ENCODE measurements at places on chromosomes 5 and 9.

- DNase-seq = no peak
Observed at GRCh38 chr5:75363726-75364495, 26.9 kb downstream of the HMGCR start.

DNA sequence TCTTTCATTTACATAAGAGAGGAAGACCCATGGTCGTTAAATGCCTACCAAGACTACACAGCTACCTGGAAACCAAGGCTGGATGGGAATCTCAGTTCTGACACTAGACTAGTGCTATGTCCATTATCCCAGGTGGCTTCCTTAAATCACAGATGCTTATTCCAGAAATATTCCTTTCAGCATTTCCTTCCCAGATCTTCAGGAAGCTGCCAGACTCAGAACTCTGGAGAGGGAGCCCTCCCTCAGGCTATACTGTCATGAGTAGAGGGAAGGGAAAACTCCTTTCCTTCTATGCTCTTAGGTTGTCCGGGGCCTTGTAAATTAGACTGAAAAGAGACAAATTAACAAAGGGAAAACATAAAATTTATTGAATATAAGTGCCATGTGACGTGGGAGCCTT, 20.8 kb downstream of the FREM1 start:
- no peak for DNase-seq

DNA sequence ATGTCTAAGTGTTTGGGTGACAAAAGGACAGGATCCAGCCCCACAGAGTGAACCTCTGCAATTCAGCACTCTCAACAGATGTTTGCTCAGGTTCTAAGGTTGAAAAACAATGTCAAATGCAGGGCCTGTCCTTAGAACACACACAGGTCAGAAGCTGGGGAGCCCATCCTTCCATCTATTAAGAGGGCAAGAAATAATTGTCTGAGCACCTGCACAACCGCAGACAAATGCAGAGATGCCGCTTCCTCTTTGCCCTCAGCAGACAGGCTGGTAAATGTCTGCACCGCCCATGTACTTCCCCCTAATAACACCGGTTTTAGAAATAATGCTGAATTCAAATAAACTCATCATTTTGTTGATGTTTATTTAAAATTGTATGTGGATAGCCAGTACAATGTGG, 414.5 kb upstream of the ADAMTS16 start:
- no peak for DNase-seq

DNA sequence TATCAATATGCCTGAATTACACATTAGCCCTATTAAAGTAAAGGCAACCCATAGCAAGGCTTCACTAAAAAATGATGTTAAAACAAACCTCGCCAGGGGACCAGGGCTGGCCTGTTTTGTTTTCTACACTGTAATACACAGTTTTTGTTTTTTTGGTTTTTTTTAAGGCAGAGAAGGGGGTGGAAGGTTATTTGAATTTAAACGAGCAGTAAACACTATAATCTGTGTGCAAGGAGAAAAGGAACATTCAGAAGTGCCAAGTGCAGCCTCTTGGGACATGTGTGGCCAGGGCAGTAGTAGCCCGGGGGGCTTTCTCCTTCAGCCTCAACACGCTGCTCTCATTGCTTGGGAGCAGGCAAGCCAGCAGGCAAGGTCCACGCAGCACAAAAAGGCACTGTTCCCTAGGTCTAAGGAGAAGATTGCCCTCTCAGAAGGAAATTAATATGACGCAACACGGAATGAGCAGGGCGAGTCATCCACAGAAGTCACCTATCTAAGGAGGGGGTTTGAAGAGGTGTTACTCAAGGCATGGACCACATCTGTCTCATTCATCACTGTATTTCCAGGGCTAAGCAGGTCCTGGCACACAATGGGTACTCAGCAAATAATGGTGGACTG, 16.2 kb downstream of the SIL1 start:
- no peak for DNase-seq

GRCh38 chr5:123976379-123977033, 464.5 kb downstream of the CSNK1G3 start:
- DNase-seq = no peak

DNA sequence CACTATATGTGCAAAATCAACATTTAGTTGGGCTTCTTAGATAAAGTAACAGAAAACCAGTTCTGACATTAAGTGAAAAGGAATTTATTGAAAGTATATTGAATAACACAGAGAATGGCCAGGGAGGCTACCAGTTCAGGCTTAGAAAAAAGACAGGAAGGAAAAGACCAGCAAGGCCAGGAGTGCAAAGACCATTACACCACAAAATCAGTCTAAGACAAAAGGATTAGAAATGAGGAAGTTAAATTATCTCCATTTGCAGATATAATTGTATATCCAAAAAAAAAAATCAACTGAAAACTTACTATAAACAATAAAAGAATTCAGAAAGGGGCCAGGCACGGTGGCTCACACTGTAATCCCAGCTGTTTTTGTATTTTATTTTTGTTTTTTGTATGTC, 4.8 kb upstream of the TEX10 start:
- no peak for DNase-seq

DNA sequence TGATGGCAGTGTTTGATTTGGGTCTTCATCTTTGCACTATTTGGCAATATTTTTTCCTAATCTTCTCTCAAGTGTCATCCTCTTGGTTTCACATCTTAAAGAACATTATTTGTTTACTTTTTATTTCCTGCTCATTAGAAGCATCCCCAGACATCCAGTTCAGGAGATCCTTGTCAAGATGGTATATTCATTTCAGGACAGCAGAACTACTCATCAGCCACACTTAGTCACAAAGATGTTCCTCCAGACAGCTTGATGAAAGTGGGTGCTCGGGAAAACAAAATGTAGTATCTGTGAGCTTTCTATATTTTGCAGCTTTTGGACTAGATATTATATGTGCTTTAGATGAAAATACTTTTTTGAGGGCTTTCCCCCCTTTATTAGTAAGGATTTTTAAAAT, 72.1 kb upstream of the SREK1 start:
- DNase-seq = no peak

- no peak for DNase-seq
Observed at GRCh38 chr9:89458768-89459496, 39.0 kb downstream of the SEMA4D start.

DNA sequence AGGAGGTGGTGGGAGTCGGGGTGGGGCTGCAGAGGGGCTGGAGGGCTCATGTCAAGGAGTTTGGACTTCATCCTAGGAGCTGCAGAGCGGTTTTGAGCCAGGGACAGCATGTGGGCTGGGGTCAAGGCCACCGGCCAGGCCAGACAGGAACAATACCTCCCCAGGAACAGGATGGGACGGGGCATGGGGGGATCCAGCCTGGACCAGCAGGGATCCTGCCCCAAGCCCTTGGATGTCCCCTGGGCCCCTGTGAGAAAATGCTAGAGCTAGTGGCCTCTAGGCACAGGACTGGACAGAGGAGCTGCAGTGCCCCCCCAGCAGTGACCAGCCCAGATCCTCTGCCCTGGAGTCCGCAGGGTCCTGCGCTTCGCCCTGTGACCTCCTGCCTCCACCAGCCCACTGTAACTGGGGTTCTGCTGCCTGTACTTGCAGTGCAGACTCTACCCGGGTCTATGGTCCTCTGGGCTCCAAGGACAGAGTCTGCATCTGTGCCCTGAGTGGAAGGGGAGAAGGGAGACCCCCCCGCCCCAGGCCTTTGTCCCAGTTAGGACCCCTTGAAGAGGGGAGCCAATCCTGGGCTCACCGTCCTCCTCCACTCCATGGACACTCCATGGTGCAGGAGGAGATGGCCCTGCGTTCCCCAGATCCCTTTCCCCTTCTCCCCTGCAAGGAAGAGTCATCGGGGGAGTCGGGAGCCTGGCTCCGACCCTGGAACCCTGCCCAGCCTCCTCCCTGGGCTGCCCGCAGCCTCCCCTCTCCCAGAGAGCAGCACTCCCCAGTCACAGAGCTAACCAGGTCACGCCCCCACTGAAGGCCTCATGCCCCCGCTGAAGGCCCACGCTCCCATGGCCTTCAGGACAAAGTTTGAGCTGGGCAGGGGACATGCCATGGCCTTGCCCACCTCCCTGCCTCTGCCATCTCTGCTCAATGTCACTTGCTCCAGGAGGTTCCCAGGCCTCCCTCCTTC, 3.0 kb upstream of the MXD3 start:
- no peak for DNase-seq

DNA sequence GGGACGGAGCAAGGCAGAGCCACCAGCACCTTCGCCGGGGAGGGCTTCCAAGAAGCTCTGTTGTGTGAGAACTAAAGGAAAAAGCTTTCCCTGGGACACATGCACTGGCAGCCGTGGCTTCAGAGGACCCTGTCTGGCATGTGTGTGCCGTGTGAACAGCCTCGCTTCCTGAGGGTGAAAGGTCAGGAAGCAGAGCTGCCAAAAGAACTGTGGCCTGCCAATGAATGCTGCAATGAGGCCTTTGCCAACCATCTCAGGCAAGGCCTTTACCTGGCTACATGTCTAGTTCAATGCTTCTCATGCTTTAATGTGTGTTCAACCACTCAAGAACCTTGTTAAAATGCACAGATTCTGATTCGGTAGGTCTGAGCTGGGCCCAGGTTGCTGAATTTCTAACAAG, 53.5 kb downstream of the NIPSNAP3B start:
- no peak for DNase-seq

- no peak for DNase-seq
Observed at GRCh38 chr9:110072597-110073355, 135.2 kb downstream of the C9orf152 start.

DNA sequence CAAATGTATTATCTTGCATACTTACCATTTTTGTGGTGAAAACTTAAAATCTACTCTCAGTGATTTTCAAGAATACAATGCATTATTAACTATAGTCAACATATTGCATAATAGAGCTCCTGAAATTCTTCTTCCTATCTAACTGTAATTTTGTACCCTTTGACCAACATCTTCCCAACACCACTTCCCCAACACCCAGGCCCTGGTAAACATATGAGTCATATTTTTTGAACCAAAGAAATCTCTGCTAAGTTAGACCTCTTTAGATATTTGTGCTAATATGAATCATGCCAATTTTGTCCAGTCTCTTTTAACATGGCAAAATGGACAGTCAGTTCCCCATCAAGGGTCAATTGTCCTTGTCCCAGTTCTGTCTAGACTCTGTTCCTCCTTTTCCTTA, 18.5 kb upstream of the RGS7BP start:
- DNase-seq = no peak

DNA sequence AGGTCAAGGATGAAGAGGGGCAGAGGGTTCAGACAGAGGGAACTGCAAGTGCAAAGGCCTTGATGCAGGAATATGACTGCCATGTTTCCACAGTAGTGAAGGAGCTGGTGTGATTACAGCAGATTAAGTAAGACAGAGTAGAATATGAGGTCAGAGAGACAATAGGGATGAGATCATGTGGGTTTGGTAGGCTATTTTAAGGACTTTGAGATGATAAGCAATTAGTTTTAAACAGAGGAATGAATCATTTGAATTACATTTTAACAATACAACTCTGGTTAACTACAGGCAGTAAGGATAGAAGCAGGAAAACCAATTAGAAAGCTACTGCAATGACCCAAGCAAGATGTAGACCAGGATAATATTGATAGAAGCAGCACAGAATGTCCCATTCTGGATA, 7.7 kb downstream of the CENPK start:
- no peak for DNase-seq

- no peak for DNase-seq
Observed at GRCh38 chr9:2461892-2462291, 159.7 kb upstream of the VLDLR start.

- no peak for DNase-seq
Observed at GRCh38 chr9:127794001-127794791, 8.4 kb downstream of the CDK9 start.

GRCh38 chr5:6484446-6484845, 35.8 kb downstream of the UBE2QL1 start:
- DNase-seq = no peak

DNA sequence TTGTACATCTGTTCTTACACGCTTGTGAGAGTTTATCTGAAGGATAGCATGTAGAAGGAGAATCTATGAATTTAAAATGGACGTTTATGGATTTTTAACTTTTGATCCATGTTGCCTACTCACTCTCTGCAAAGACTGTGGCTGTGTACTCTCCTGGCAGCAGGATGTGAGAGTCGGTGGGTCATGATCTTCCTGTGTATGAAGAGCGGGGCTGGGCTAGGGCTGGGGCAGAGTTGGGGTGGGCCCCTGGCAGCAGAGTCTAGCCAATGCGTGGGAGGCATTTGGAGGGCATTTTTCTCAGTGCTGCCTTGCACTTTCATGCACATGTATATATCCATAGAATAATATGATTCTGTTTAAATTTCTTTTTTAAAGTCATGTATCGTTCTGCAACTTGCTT, 24.0 kb upstream of the DAB2IP start:
- DNase-seq = no peak

GRCh38 chr5:170627271-170627670, 123.5 kb downstream of the KCNIP1 start:
- DNase-seq = no peak

DNA sequence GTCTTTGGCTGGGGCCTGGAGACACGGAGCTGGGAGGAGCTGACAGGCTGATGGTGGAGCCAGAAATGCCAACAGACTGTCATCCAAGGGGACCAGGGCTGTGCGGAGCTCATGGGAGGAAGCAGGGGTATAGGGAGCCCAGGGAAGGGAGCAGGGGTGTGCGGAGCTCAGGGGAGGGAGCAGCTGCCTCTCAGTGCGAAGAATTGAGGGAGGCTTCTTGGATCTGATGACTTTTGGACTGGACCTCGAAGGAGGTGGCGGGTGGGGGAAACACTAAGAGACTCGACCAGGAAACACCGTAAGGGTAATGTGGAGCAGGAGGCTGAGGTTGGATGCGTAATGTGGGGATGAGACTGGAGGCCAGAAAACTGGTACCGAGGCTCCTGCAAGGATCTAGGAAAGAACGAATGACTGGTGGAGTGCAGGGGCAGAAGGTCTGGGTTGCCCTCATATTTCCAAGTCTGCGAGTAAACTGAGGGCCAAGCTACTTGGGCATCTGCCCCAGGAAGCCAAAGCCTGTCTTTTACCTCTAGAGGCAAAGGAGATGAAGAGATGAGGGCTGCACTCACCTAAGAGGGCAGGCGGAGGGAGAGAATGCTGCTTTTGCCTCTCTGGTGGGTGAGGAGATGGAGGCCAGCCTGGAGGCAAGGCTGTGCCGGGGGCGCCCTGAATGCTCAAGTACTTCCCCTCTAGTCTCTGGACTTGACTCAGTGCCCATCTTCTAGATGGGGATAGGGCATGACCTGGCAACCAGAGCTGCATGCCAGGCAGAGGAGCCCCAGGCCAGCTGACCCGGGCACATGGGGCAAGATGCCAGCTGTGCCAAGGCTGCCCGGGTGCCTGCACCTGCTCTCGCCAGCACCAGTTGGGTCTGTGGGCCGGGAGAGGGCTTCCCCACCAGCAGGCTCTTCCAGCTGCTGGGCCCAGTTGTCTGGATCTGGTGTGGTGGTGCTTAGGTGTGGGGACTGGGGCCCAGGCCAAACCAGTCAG, 2.3 kb downstream of the PTGS1 start:
- DNase-seq = no peak

- no peak for DNase-seq
Observed at GRCh38 chr9:37922363-37923117, 18.6 kb upstream of the SLC25A51 start.
